H1 (cell line): ENCODE measurements at places on chromosomes 6 and 20. TPM values are rescaled to one million over a fixed set of nuclear protein-coding genes. Genes with fewer than 3 reads are reported as not detected.

GRCh38 chr6:119620846-119621555 is 271.4 kb upstream of the MAN1A1 start:
- no peaks in the 10 kb centered on the region for H3K27me3 ChIP-seq
- H3K4me1 ChIP-seq = no peaks in the 10 kb centered on the region
- H3K36me3 ChIP-seq = no peaks in the 10 kb centered on the region
- H3K4me3 ChIP-seq = no peak overlapping the region
- no peak for DNase-seq

DNA sequence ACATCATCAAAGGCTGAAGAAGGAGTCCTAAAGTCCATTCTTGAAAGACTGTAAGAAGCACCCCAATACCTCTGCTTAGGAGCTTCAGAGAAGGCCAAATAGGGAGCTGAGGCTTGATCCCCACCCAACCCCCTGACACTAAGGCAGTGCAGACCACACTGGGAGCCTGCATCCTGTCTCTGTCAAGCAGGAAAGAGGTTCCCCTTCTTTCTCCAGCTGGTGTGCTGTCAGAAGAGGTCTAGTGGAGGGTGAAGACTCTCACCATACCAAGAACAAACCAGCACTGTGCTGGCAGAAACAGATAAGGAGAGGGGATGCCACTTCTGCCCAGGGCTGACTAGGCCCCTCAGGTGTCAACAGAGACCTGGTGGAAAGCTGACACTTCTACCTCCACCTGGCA is 19.9 kb downstream of the GZF1 start:
- no peak overlapping the region for H3K27ac ChIP-seq
- H3K36me3 ChIP-seq = peaks cover 1% of the 10 kb centered on the region
- H3K4me3 ChIP-seq = no peak overlapping the region
- no peaks in the 10 kb centered on the region for H3K4me1 ChIP-seq
- no peak for DNase-seq

DNA sequence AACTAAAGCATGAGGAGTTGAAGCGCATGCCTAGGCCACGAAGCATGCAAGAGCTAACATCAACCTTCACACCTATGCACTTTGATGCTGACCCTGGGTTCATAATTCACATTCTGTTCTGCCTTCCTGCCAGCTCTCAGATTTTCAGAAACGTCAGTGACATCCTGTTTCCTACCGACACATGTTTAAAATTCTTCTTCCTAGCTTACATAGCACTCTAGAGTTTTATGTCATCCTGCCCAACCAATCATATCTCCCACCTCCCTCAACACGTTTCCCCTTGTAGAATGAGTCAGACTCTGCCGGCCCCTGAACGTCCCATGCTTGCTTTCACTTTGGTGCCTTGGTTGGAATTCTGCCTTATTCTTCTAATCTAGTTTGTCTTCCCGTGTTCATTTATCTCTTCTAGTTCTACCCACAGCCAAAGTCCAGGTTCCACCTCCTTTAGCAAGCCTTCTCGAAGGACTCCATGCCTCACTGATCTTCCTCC is 97.2 kb upstream of the MAP7 start:
- H3K27ac ChIP-seq = no peak overlapping the region
- no peaks in the 10 kb centered on the region for H3K27me3 ChIP-seq
- DNase-seq = no peak
- no peaks in the 10 kb centered on the region for H3K36me3 ChIP-seq
- H3K4me3 ChIP-seq = no peak overlapping the region

- no peak for DNase-seq
- no peaks in the 10 kb centered on the region for H3K4me1 ChIP-seq
- H3K27ac ChIP-seq = no peak overlapping the region
Observed at GRCh38 chr20:2022163-2022562, 28.3 kb upstream of the PDYN start.

- no peaks in the 10 kb centered on the region for H3K27me3 ChIP-seq
- no peaks in the 10 kb centered on the region for H3K36me3 ChIP-seq
Observed at GRCh38 chr6:155093430-155093829, 98.3 kb downstream of the TIAM2 start.

GRCh38 chr20:19552221-19553180 is 205.6 kb upstream of the RIN2 start:
- H3K4me1 ChIP-seq = peaks cover 4% of the 10 kb centered on the region; the same call in 1 of the 2 replicates
- H3K4me3 ChIP-seq = no peak overlapping the region
- H3K27me3 ChIP-seq = no peaks in the 10 kb centered on the region
- H3K36me3 ChIP-seq = no peaks in the 10 kb centered on the region
- H3K27ac ChIP-seq = no peak overlapping the region

DNA sequence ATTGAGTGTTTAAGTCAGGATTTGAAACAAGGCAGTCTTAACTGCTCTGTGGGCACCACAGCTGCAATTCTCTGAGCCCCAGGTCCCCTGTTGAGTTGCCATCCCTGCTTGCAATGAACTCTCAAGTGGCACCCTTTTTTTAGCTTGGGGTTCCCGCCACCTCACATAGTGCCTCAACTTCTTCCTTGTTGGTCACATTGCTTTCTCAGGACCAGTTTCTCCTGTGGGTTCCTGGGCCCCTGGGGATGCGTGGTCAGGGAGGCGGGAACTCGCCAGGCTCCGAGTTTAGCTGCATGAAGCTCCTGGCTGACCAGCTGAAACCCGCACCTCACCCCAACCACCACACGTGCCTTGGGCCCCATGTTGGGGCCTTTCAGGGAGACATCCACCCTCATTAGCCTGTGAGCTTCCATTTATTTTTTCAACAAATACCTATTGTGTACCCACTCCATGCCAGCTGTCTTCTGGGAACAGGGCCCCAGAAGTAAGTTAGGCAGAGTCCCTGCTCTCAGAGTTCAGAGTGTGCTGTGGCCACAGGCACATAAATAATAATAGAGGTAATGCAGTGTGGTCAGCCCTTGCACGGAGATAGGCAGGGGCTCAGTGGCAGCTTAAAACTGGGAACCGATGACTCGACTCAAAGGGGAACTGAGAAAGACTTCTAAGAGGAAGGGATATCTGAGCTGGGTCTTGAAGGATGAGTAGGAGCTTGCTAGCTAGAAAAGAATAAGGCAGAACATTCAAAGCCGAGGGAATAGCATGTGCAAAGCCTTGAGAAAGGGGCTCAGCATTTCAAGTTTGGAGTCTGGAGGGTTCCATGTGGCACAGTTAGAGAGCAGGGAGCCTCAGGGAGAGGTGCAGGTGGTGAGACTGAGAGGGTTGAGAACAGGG is 33.9 kb upstream of the FAM83D start:
- no peaks in the 10 kb centered on the region for H3K27me3 ChIP-seq
- no peak overlapping the region for H3K4me3 ChIP-seq
- no peak for DNase-seq
- H3K27ac ChIP-seq = no peak overlapping the region

DNA sequence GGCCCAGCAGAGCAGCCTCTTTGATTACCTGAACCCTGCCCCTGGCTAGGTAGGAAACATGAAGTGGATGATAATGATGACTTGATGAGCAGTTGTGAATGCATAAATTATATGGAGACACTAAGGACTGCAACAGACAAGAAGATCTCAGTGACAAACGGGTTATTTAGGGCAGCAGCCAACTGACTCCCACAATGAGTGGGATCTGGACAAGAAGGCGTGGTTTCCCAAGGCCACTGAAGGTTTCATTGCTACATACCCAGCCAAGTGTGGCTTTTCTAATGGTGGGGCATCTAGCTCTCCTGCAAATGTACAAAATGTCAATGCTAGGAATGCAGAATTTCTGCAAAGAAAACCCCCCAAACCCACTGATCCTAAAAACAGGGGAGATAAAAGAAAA is 29.4 kb downstream of the RING1 start:
- H3K4me1 ChIP-seq = no peaks in the 10 kb centered on the region
- no peaks in the 10 kb centered on the region for H3K27me3 ChIP-seq
- no peak for DNase-seq
- H3K27ac ChIP-seq = no peak overlapping the region
- H3K36me3 ChIP-seq = no peaks in the 10 kb centered on the region

DNA sequence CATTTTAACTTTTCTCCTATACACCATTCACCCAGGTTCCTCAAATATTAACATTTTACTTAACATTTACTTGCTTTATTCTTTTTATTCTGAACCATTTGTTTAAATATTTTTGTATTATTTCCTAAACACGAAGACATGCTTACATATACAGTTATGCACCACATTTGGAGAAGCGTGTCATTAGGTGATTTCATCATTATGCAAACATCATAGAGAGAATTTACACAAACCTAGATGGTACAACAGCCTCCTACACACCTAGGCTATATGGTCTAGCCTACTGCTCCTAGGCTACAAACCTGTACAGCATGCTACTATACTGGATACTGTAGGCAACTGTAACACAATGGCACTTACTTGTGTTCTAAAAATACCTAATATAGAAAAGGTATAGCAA is 6.6 kb downstream of the TDP2 start:
- H3K36me3 ChIP-seq = peaks cover 35% of the 10 kb centered on the region
- no peak overlapping the region for H3K27ac ChIP-seq
- H3K4me1 ChIP-seq = peaks cover 6% of the 10 kb centered on the region
- no peak overlapping the region for H3K4me3 ChIP-seq
- DNase-seq = no peak

The CYP21A2 gene
- total RNA-seq = 0.22 and 0.40 TPM in 2 replicates

The GSTA4 gene
- total RNA-seq = 13.2 and 13.9 TPM in 2 replicates

The ZNF334 gene
- total RNA-seq = 15.9 and 17.8 TPM in 2 replicates

The EDN1 gene
- total RNA-seq = 1.1 and 1.2 TPM in 2 replicates
